ENCODE measurements at places on chromosomes 3 and 15.

DNA sequence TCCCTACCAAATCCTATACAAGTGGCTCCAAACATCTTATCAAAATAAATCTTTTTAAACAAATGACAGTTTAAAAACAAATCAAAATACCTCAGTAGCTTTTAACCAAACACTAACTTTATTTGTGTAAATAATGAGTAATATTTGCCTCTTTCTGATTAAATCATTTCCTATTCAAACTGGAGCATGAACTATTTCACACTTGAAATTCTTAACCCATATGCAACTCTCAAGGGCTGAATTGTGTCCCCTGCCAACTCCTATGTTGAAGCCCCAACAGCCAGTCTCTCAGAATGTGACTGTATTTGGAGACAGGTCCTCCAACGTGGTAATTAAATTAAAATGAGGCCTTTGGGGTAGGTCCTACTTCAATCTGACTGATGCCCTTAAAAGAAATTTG is 55.9 kb upstream of the MCTP2 start:
- DNase-seq: no peak

GRCh38 chr3:126340596-126340942 is 16.6 kb downstream of the KLF15 start:
- DNase-seq: no peak

DNA sequence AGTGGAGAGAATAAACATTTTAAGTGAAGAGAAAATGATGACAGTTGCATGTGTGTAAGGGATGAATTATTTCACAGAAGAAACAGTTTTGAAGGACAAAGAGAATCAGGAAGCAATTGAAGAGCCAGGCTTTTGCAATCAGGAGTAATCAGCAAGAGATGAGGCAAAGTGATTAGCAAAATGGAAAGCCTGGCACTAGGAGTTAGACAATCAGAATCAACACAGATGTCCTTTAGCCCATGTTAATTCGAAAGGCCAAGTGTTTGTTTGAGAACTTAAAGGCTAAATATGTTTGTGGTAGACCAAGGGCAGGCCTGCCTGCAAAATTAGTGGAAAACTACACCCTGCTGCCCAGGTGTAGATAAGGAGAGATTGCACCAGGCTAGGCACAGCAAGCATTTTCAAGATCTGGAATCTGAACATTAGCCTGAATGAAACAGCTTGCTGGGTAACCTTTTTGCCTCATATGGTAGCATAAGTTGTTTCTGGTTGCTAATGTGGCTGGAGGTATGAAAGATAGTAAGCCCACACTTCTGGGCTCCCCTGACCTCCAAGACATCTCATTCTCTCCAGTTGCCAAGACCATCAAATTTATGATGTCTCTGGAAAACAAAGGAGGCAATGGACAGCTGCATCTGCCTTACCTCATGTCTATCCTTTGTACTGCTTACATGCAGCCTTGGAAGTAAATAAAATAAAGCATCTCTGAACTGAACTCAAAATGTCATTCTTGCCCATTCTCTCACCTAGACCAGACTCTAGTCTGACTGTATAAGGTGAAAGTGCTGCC is 22.0 kb upstream of the LEKR1 start:
- no peak for DNase-seq

- DNase-seq: no peak
Observed at GRCh38 chr15:38148471-38148870, 104.2 kb upstream of the SPRED1 start.

- DNase-seq: no peak
Observed at GRCh38 chr15:101112336-101113113, 139.3 kb downstream of the CHSY1 start.

GRCh38 chr3:32837789-32838188 is 20.0 kb downstream of the TRIM71 start:
- DNase-seq: no peak

- peak; percentile 59 for DNase-seq
Observed at GRCh38 chr3:139532976-139533375, 6.6 kb downstream of the RBP1 start.

- DNase-seq: no peak
Observed at GRCh38 chr3:114863848-114864247, 283.2 kb downstream of the ZBTB20 start.

GRCh38 chr3:160916472-160916871 is 160.4 kb downstream of the PPM1L start:
- DNase-seq: no peak

- DNase-seq: no peak
Observed at GRCh38 chr3:177889161-177889560, 647.1 kb upstream of the KCNMB2 start.

DNA sequence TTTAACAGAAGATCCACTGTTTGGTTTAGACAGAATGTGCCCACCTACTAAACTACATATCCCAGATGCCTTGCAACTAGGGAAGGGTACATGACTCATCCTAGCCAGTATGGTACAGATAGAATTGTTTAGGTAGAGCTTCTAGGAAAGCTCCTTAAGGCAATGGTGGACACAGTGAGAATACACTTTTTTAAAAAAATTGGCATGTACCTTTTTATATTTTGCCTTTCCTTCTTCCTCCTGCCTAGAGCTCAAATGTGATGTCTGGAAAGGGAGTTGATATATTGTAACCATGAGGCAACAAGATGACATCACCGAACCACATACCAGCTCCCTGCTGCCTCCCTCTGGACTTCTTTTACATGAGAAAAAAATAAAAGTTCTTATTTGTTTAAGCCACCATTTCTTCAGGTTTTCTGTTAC is 14.4 kb upstream of the C3orf80 start:
- DNase-seq: no peak

DNA sequence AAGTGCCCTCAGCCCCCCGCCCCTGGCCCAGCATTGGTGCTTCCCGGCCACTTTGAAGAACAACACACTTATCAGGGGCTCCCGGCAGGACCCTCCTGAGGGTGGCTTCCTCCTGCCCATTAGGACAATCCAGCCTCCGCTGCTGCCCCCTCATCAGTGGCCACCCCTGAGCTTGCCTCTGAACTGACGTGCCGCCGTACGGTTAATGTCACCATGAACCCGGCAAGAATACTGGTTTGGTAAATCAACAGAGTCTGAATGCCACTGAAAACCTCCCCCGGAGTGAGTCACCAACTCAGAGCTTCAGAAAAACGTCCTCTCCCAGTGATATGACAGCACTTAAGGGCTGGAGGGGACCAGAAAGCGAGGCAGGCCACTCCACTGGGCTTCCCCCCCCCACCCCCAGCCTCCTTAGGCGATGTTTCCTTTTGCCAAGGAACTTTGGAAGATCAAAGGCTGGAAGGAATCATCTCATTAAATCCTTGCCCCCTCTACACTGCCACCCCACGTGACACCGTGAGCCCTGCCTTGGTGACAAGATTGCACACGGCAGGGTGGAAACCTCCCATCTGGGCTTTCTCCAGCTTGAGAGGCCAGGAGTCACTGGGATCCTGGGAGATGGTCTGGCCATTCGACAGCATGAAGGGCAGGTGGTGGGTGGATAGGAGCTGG is 142.1 kb downstream of the NUP210 start:
- DNase-seq: no peak

GRCh38 chr3:128425142-128425845 is 41.4 kb downstream of the DNAJB8 start:
- no peak for DNase-seq

DNA sequence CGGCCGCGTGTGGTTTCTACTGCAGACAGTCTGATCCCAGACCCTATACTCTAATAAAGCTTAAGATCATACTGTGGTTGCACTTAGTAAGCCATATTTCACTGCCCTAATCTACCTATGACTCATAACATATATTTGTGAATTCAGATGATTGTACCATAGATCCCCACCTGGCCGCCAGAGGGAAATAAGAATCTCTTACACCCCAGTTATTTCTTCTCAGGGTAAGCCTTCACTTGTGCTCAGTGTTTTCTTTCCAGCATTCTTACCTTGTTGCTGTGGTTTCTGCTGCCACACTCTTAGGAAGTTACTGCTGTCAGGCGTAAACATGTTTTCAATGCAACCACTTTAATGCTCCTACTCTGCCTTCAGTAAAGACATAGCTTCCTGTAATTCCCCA is 105.9 kb downstream of the B3GALNT1 start:
- no peak for DNase-seq

- no peak for DNase-seq
Observed at GRCh38 chr3:52055537-52056351, 627 bp downstream of the DUSP7 start.

DNA sequence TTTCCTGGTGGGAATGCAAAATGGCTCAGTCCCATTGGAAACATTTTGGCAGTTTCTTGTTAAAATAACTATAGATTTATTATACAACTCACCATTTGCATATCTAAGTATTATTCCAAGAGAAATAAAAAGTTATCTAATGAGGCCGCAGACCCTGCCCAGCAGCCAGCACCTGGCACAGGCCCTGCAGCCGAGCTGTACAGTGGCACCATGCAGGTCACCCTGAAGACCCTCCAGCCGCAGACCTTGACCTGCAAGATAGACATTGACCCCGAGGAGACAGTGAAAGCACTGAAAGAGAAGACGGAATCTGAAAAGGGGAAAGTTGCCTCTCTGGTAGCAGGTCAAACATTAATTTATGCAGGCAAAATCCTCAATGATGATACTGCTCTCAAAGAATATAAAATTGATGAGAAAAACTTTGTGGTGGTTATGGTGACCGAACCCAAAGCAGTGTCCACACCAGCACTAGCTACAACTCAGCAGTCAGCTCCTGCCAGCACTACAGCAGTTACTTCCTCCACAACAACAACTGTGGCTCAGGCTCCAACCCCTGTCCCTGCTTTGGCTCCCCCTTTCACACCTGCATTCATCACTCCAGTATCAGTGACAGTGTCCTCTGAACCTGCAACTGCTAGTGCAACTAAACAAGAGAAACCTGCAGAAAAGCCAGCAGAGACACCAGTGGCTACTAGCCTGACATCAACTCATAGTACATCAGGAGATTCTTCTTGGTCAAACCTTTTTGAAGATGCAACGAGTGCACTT is 113.5 kb upstream of the SATB1 start:
- no peak for DNase-seq

DNA sequence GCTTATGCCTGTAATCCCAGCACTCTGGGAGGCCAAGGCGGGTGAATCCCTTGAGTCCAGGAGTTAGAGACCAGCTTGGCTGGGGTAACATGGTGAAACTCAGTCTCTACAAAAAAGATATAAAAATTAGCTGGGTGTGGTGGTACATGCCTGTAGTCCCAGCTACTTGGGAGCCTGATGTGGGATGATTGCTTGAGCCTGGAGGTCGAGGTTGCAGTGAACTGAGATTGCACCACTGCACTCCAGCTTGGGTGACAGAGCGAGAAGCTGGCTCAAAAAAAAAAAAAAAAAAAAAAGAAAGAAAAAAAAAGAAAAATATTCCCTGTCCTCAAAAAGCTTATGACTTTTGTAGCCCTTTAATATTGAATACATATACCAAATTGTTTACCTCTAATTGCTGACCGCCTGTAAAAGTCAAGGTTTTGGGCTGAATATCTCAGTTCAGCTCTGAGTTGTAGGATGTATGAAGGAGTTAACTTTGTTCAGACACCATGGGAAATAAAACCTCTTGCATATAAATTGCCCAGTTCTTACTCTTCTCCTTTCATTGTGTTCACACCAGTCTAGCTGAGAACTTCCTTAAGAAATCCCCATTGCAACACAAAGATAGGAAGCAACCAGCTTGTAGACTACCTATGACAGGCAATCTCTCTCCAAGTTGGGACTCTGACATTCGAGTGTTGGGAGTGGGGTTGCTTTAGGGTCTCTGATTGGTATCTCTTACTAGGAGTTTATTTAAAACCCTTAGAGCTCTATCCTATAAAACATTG is 97.6 kb upstream of the RASGRP1 start:
- DNase-seq: no peak

GRCh38 chr3:161314836-161315395 is 56.4 kb downstream of the SPTSSB start:
- DNase-seq: no peak

GRCh38 chr3:33937628-33938027 is 139.2 kb downstream of the PDCD6IP start:
- DNase-seq: no peak

- DNase-seq: no peak
Observed at GRCh38 chr15:66713843-66714508, 11.9 kb downstream of the SMAD6 start.

DNA sequence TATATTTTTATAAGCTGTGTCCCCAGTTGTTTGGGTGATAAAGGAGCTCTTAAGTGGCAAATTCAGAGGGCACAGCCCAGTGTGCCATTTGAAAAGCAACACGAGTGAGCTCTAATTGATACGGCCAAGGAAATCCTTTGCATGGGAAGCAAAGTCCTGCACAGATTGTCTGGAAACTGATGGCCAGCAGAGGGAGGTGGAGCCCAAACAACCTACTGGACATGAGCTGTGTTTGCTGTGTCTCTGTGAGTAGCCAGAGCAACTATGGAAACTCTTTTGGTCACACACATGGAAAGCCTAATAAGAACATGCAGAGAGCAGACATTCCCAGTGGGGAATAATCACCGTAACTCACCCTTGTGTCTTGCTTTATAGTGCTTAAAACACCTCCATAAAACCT is 24.4 kb downstream of the ONECUT1 start:
- DNase-seq: no peak

- no peak for DNase-seq
Observed at GRCh38 chr3:59862686-59863085, 812.9 kb upstream of the CFAP20DC start.
